ENCODE measurements at places on chromosomes 6 and 20.

DNA sequence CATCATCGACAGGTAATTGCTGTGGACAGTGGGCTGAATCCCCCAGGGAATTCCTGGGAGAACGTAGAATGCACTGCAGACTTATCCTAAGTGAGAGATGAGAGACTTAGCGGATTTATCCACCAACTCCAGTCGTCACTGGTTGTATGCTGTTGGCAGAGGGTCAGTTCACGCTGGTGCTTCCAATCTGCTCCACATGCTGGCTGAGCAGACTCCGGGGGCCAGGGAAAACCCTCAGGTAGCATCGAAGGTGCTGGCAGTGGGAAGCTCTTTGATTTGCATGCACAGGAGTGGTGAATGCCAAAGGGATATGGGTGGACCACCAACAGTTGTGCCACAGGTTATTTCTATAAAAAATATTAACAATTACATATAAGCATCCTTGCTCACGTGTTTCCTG, 20.2 kb downstream of the TTLL9 start:
- no peak for DNase-seq

DNA sequence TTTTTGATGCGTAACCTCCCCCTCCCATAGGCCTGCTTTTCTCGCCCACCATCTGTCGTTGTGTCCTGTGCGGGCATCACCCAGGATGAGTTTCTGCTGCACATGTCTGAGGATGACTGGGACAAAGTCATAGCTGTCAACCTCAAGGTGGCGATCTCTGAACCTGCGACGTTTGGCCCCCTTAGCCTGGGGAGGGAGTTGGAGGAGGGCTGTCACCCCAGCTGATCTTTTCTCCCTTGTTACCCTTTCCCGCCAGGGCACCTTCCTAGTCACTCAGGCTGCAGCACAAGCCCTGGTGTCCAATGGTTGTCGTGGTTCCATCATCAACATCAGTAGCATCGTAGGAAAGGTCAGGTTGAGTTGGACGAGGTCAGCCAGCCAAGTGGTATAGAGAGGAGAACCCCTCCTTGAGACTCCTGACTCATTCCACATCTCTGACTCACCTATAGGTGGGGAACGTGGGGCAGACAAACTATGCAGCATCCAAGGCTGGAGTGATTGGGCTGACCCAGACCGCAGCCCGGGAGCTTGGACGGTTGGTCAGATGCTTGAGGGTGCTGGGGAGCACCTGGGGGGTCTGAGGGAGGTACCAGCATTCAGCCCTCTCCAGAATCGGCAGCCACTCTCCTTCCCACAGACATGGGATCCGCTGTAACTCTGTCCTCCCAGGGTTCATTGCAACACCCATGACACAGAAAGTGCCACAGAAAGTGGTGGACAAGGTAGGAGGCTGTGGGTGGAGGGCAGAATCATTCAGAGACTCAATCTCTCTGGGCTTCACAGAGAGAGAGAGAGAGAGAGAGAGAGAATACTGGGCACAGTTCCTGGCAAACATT, 954 bp downstream of the HSD17B8 start:
- DNase-seq = peak; percentile 49

GRCh38 chr6:168376120-168376519, 56.5 kb upstream of the DACT2 start:
- no peak for DNase-seq

DNA sequence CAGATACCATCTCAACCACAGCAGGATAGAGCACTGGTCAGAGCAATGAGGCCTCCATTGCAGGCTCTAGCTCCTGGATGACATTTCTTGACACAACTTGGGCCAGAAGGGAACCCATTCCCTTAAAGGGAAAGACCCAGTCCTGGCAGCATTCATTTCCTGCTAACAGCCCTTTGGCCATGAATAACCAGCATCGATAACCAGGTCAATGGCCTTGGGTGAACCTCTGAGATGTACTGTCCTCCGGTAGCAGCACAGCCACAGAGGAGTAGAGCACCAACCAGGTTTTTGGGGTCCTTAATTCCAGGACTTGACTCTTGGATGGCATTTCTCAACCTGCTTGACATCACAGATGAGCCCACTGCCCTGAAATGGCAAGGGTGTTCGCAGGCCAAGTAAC, 71.2 kb upstream of the FKBP1C start:
- DNase-seq = no peak

- DNase-seq = no peak
Measured at GRCh38 chr6:128161839-128162238, 261.0 kb upstream of the THEMIS start.

GRCh38 chr6:142011775-142012174, 121.0 kb upstream of the GJE1 start:
- no peak for DNase-seq

DNA sequence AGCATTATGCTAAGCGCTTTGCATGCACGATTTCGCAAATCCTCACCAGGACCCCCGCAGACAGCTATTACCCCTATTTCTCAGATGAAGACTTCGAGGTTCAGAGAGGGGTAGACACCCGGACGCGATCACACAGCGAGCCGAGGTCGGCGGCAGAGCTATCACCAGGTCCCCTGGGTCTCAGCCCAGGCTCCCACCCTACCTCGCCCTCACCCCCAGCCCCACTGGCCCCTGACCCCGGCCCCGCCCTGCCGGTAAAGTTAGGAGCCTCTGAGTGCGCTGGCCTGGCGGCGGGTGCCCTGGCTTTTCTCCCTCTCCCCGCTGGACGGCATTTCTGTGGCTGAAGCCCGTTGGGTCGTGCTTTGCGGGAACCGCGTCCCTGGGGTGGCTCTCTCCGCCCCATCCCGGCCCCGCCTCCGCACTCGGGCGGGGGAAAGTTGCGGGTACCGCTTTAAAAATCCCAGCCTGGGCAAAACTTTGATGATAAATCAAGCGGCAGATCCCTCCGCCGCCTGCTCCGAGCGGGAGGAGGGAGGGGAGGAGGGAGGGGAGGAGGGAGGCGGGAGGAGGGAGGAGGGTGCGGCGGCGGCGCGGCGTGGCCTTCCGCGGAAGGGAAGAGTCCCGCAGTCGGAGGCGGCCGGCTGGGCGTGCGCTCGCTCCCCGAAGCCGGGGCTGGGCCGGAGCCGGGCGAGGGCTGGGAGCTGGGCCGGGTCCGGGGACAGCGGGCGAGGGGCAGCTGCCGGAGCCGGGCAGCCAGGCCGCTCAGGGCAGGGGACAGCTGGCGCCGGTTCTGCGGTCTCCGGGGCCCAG, at the start of gene VSTM2L:
VSTM2L (plus strand) TSS at position 624 of the 810 bp plus-strand sequence. CDS start 224 bp downstream, outside the sequence.
- no peak for DNase-seq
